BJ (cell line): ENCODE measurements at places on chromosomes 3 and 15. TPM values are rescaled to one million over a fixed set of nuclear protein-coding genes. Genes with fewer than 3 reads are reported as not detected.
A peak's percentile ranks its signal among the peaks of the same experiment; 100 is the strongest.

- peak; percentile 52 for DNase-seq
Observed at GRCh38 chr15:80105595-80105994, 46.1 kb downstream of the ZFAND6 start.

GRCh38 chr3:140128217-140128616 lies 193.2 kb downstream of the CLSTN2 start:
- DNase-seq, result no peak

MYO5C gene
- polyA plus RNA-seq, result 0.13 and 0.27 TPM in 2 replicates

GRCh38 chr15:48584090-48584811 lies 61.3 kb downstream of the FBN1 start:
- DNase-seq, result no peak

TGM5 gene
- not detected in 2 replicates for polyA plus RNA-seq

CLDN18 gene
- not detected in 2 replicates for polyA plus RNA-seq

GRCh38 chr15:58404722-58405121 lies 27.1 kb upstream of the LIPC start:
- no peak for DNase-seq

DNA sequence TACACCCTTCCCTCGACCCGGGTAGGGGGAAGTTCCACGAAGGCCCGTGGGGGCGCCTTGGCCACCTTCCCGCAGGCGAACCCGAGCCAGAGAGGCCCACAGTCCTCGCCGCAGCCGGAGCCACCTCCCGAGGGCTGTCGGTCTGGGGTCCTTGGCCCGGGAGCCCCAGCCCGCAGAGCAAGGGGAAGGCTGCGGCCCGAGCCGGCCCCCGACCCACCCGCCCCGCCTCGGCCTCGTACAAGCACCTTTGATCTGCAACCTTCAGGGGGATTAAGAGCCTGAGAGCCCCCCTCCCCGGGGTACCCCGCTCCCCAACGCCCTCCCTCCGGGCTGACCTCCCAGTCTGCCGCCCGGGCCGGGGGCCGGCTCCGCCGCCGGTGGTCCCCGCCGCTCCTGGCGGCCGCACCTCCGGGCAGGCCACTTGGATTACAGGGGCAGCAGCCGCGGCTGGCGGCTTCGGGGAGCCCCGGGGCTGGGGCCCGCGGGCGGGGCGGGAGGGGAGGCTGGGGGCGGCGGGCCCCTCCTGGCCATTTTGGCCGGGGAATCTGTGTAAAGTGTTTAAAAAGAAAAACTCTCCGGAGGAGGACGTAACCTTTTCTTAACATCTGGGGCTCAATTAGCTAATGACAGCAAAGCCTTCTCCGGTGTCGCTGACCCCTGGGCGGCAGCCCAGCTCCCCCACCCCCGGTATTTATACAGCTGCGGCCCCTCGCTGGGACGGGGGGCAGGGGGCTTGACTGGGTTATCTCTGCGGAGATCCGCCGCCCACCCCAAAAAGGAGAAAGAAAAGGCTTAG lies 40.2 kb downstream of the EPHB3 start:
- no peak for DNase-seq

CD80 gene
- polyA plus RNA-seq, result not detected in 2 replicates

- no peak for DNase-seq
Observed at GRCh38 chr3:185216607-185216958, 37.3 kb downstream of the EHHADH start.

GRCh38 chr15:90571063-90571541 lies 41.4 kb downstream of the CRTC3 start:
- peak; percentile 40 for DNase-seq

CHRD gene
- 0.83 and 1.5 TPM in 2 replicates for polyA plus RNA-seq

KLHL40 gene
- polyA plus RNA-seq, result not detected in 2 replicates

ZNF80 gene
- not detected in 2 replicates for polyA plus RNA-seq

GRCh38 chr15:33008284-33008995 lies 186.1 kb downstream of the FMN1 start:
- peak; percentile 30 for DNase-seq

BCHE gene
- polyA plus RNA-seq, result not detected in 2 replicates

DNA sequence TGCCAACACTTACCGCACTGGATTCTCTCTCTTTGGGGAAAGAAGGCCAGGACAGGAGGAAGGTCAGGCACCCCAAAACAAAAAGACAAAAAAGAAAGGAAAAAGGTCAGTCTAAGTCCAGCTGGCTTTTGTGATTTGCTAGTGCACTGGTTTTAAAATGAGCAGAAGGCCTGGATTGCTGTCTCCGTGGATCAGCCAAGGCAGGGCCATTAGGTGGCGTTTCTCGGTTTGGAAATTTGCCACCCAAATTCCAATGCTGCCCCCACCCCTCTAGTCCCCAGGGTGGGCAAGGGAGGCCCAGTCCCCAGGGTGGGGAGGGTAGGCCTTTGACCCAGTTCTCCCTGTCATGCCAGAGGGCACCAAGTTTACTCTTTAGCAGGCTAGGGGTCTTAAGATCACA lies 33.3 kb downstream of the TLE3 start:
- DNase-seq, result no peak

MESP2 gene
- 0.28 and 0.39 TPM in 2 replicates for polyA plus RNA-seq

- no peak for DNase-seq
Observed at GRCh38 chr3:159879146-159879545, 109.5 kb upstream of the IL12A start.

DNA sequence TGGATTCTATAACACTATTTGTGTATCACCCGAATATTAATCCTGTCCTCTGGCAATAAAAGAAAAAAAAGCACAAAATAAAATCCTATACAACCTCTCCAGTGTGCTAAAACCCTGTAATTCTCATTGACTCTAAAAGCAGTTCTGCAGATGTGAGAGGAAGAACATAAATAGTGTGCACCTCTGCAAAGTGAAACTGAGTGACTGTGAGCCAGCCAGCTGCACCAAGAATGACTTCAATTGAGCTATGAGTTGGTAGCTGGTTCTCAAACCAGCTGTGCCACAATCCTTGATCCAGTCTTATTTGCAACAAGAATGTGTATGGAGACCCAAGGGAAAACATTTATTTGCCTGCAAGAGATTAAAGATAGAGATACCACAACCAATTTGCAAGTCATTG lies 31.2 kb upstream of the COL8A1 start:
- DNase-seq, result no peak

CPEB1 gene
- polyA plus RNA-seq, result 2.4 and 4.1 TPM in 2 replicates

CCR1 gene
- not detected in 2 replicates for polyA plus RNA-seq

DNA sequence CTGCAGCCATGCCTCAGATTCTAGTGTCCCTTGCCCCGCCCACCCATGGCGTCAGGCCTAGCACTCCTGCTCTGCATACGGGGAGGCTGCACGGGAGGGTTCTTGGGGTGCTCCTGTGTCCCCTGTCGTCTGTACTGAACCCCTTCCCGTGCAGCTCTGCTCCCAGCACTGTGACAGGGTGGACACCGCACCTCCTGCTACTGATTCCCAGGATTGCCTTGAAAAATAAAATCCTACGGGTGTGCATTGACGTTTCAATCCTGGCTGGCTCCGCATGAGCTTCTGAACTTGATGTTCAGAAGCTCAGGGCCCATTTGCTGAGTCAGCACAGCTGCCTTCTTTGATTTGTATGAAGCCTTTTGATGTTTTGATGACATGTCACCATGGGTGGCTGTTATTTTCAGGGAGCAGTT lies 176.4 kb downstream of the APBA2 start:
- DNase-seq, result no peak

GRCh38 chr3:124768812-124769211 lies 38.6 kb downstream of the UMPS start:
- no peak for DNase-seq

DNA sequence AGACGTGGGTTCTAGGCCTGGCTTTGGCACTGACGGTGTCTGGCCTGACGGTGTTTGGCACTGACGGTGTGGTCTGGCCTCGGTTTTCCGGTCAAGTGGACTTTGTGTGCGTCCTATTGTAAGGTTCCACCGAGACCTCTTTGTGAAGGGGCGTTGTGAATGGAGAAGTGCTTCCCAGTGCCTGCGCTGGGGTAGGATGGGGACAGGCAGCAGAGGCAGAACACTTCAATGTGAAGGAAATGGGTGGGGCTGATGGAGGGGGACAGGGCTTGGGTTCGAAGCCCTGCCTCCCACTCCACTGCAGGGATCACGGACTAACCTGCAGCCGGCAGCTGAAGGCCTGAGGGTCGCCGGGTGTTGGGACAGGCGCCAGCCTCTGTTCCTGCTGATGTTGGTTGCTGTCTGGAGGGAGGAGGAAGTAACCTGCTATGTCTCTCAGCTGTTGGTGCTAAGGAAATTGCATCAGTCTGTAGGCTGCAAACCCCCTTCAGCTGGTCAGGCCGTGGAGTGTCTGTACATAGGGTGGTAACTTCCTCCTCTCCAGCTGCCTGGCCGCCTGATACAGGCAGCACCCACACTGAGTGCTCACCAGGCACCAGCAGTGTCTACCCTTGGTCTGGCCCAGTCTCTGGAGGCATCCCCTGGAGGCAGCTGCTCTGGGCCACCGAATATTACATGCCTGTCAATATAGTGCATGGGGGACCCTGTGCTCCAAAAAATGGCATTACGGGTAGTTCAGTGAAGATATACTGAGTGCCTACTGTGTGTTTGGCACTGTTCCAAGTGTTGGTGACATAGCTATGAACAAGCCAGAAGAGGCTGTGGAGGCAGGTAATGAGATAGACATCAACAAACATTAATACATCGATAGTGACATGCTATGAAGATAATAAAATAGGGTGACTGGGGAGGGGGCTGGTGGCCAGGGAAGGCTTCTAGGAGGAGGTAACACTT lies 1.1 kb downstream of the TM6SF1 start:
- no peak for DNase-seq

IL16 gene
- polyA plus RNA-seq, result 0.01 and 0.06 TPM in 2 replicates

GRCh38 chr3:37932505-37932904 lies 58.1 kb upstream of the VILL start:
- no peak for DNase-seq

FHIT gene
- 0.11 TPM in 1 of 2 replicates, not detected in the other for polyA plus RNA-seq

GRCh38 chr3:78235841-78236240 lies 1195.9 kb downstream of the ROBO2 start:
- no peak for DNase-seq

AP3B2 gene
- polyA plus RNA-seq, result 0.47 and 0.54 TPM in 2 replicates

GUCA1C gene
- not detected in 2 replicates for polyA plus RNA-seq

DNA sequence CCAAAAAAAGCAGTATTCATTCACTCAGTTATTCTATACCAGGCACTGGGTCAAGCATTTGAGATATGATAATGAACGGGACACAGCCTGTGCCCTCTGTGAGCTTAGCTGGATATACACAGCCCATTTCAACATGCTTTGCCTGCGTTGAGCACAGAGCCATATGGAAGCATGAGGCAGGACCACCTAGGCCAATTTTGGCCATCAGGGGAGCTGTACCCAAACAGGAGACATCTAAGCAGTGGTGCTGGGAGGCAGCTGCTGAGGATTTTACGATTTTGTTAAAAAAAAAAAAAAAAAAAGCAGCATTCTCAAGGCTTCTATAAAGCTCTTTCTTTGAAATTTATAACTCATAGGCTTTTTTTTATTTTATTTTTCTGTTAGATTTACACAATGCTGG lies 87.2 kb upstream of the SLC2A2 start:
- DNase-seq, result no peak

DNA sequence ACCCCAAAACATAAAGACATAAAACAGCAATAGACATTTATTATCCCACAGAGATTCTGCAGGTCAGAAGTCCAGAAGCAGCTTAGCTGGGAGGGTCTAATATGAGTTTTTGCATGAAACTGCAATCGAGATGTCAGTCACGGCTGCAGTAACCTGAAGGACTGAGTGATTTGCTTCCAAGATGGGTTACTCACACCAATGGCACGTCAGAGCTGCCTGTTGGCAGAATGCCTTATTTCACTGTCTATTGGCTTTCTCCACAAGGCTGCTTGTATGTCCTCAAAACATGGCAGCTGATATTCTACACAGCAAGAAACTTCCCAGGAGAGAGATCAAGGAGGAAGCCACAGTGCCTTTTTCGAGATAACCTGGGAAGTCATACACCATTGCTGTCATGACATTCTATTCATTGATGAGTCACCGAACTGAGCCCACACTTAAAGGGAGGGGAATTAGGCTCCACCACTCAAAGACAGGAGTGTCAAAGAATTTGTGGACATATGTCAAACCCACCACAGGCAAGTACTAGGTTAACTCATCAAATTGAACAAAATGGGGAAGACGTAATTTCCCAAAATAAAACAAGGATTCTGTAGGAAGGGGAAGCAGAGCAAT lies 122.2 kb downstream of the SYNPR start:
- DNase-seq, result no peak

GALNT15 gene
- polyA plus RNA-seq, result 5.0 and 5.4 TPM in 2 replicates

PLOD2 gene
- polyA plus RNA-seq, result 33.2 and 85.8 TPM in 2 replicates

DNA sequence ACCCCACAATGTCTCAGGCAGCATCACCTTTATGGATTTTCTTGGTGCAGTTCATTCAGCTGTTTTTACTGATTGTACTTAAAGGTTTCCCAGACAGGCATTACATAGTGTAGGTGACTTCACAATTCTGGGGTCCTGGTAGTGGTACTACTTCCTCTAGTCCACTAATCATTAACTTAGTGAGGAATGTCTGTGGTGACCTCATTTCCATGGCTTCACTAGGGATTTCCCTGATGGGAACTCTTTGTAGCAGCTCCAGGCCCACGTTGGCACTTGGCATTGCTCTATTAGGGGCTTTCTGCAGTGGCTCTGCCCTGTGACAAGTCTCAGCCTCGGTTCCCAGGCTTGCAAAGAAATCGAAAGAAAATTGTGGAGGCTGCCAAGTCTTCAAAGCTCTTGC lies 48.1 kb upstream of the NPAP1 start:
- DNase-seq, result no peak

ZNF717 gene
- 7.0 and 10.5 TPM in 2 replicates for polyA plus RNA-seq

DNA sequence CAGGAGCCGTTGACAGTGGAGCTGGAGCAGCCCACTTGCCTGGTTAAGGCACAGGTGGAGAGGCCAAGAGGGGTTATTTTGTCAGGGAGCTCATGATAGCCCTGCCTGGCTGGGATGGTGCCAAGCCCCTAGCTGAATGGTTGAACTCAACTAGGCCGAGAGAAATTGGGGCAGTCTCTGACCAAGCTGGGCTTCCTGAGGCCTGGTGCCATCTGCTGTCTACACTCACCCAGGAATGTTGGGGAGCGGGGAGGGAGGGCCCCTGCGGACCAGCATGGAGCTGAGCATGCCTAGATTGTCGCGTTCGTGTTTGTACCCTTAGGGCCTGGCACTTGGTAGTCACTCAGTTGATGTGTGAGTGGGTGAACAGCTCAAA lies 1.2 kb downstream of the BRPF1 start:
- no peak for DNase-seq

NFKBIZ gene
- polyA plus RNA-seq, result 41.6 and 50.1 TPM in 2 replicates
